Lower leg skin (tissue), 4 donors: ENCODE measurements at places on chromosomes 5 and 9. TPM values are rescaled to one million over a fixed set of nuclear protein-coding genes. Genes with fewer than 3 reads are reported as not detected.

DNA sequence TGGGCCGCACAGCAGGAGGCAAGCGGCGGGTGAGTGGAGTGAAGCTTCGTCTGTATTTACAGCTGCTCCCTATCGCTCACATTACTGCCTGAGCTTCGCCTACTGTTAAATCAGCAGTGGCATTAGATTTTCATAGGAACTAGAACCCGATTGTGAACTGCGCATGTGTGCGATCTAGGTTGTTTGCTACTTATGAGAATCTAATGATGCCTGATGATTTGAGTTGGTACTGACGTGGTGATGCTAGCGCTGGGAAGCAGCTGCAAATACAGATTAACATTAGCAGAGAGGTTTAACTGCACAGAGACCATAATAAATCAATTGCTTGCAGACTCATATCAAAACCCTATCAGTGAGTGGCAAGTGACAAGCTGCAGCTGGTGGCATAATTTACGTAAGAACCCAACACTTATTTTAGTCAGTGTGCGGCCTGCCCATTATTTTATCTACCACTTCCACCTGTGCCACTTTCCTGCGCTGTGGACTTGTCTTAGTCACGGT is 133.4 kb upstream of the CDH9 start:
- DNase-seq, result no peak

Gene FGF1
- total RNA-seq, result 5.4 TPM

Gene SIT1
- total RNA-seq, result not detected

GRCh38 chr5:35247648-35248034 is 17.4 kb upstream of the PRLR start:
- peak; percentile 21 for DNase-seq

GRCh38 chr9:99211746-99212145 is 10.0 kb downstream of the ALG2 start:
- DNase-seq, result no peak

Gene NR5A1
- 0.51 TPM for total RNA-seq

Gene FAXDC2
- total RNA-seq, result 23.6 TPM

GRCh38 chr9:13322828-13323550 is 43.5 kb upstream of the MPDZ start:
- DNase-seq, result no peak

DNA sequence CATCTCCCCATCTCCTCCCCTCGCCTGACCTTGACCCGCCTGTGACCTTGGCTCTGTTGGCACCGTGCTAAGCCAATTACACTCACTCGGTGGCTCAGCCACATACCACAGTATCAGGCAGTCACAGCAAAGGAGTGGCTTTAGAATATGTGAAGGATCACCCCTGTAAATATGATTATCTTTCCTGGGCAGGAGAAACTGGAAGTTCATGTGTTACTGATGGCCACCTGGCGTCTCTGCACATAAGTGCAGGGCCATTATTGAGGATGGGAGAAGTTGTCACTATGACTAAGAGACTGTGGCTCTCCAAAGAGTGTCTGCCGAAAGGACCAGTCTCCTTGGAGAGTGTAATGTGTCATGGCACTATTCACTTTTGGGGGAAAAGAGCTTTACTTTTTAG is 116.9 kb upstream of the S1PR3 start:
- no peak for DNase-seq

Gene SPZ1
- not detected for total RNA-seq

GRCh38 chr5:89948977-89949376 is 460.6 kb downstream of the CETN3 start:
- no peak for DNase-seq

DNA sequence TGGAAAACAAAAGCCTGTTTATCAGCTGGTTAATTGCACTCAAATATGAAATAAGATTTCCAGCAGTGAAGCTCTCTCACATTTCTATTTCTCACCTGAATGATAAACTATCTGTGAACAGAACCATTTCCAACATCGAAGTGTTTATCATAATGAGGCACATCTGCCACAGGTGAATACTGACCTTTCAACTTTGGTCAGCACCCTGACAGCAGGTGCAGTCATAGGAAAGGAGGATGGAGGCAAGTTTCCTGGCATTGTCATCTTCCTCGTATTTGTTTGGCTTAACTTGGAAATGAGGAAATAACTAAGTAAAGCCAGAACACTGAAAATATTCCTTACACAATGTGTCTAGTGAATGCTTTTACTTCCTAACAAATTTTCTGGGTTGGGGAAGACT is 716.4 kb downstream of the NR2F1-AS1 start:
- no peak for DNase-seq

Gene PLCXD3
- 0.34 TPM for total RNA-seq

Gene TMEM171
- 1.3 TPM for total RNA-seq
